ENCODE measurements at places on chromosomes 5 and 9. TPM values are rescaled to one million over a fixed set of nuclear protein-coding genes. Genes with fewer than 3 reads are reported as not detected.

Gene FBP1
- total RNA-seq: not detected

Gene SLC34A3
- total RNA-seq: not detected

Gene TSSK1B
- 0.21 TPM for total RNA-seq

Gene WNK2
- 0.24 TPM for total RNA-seq

Gene ASPN
- under 0.01 TPM for total RNA-seq

Gene RASEF
- total RNA-seq: 13.0 TPM

Gene ISL1
- 1.9 TPM for total RNA-seq

Gene RELL2
- total RNA-seq: 4.3 TPM

Gene PIP5K1B
- total RNA-seq: not detected

Gene CARD19
- 88.9 TPM for total RNA-seq

Gene PCDHGA2
- total RNA-seq: 0.21 TPM

Gene MARCHF11
- not detected for total RNA-seq

Gene PRPF4
- 35.9 TPM for total RNA-seq

Gene PCA3
- total RNA-seq: not detected

Gene OR1L1
- total RNA-seq: not detected

Gene ISCA1
- total RNA-seq: 22.2 TPM

Gene PCDHA8
- not detected for total RNA-seq

Gene CKMT2
- not detected for total RNA-seq

Gene UIMC1
- 40.2 TPM for total RNA-seq

Gene UGT3A1
- total RNA-seq: 1.4 TPM

Gene INSYN2B
- 0.43 TPM for total RNA-seq

Gene AGXT2
- not detected for total RNA-seq

Gene SEMA6A
- total RNA-seq: 7.2 TPM

Gene ALG2
- total RNA-seq: 34.7 TPM

Gene FCHO2
- 16.4 TPM for total RNA-seq

Gene TENT4A
- 6.3 TPM for total RNA-seq

Gene NOTCH1
- total RNA-seq: 123 TPM

Gene CTSV
- 36.9 TPM for total RNA-seq

Gene C5orf52
- not detected for total RNA-seq

Gene GADD45G
- total RNA-seq: not detected

Gene TGFBI
- total RNA-seq: 533 TPM

Gene PCDHA10
- total RNA-seq: 0.48 TPM

Gene GARIN3
- total RNA-seq: not detected

Gene TMEM171
- 2.2 TPM for total RNA-seq

Gene ARHGEF39
- total RNA-seq: 4.6 TPM

Gene SPRY4
- 3.2 TPM for total RNA-seq

Gene ESM1
- not detected for total RNA-seq

Gene ROPN1L
- total RNA-seq: under 0.01 TPM

Gene CACNA1B
- total RNA-seq: not detected

Gene RALGPS1
- 1.2 TPM for total RNA-seq

Gene SLC6A19
- not detected for total RNA-seq

Gene LMX1B
- total RNA-seq: not detected

Gene BRINP1
- 0.85 TPM for total RNA-seq

Gene TMC1
- total RNA-seq: not detected

Gene BRD8
- total RNA-seq: 12.3 TPM

Gene DCP2
- total RNA-seq: 33.0 TPM

Gene MARVELD2
- total RNA-seq: 24.8 TPM

Gene CD274
- total RNA-seq: 15.2 TPM

Gene HTR4
- total RNA-seq: not detected

Gene MELK
- 14.0 TPM for total RNA-seq

Gene CNTFR
- not detected for total RNA-seq

Gene SPINK13
- not detected for total RNA-seq

Gene NEUROG1
- total RNA-seq: not detected
